ENCODE measurements at places on chromosomes 6 and 20.

DNA sequence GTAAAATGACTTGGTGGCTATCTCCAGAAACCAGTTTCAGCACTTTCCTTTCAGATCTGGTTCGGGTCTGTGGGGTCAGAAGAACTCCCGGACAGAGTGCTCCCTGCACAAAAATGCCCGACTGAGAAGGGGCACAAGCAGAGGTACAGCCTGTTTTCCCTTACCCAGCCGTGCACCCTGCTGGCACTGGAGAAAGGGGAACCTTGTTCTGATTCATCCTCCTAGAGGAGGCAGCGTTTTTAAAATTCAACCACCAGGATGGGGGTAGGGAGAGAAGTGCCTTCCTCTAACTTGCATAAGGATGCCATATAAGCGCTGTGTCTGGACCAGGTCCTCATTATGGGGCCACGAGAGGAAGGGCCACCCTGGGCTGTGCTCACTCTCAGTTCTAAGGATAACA is 17.6 kb downstream of the RIMS4 start:
- no peak for DNase-seq

DNA sequence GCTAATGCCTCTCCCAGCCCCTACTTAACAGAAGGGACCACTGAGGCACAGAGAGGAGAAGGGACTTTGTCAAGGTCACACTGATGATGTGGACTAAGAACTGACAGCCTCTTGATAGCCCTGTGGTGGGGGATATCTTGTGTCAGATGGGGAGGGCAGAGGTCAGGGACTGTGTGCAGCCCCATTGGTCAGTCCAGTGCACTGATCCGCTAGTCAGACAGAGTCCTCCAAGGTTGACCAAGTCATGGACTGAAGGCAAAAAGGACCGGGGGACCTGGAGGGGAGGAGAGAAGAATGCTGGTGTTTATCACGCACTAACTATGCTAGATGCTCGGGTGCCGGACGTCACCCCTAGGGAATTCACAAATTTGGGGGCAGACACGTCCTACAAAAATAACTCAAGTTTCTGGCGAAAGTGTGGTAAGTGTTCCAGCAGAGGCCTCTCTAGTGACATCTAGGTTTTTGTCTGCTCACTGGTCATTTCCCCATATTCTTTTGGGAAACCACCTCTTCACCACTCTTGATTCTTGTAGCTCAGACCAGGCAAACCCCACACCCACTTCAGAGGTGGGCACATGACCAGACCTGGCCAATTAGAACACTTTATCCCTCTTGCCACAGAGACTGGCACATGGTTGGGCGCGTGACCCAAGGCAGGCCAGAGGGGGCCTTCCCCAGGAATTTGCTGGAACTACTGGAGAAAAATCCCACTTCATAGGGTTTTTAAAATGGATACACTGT is 21.0 kb downstream of the TCF15 start:
- DNase-seq, result no peak

- DNase-seq, result no peak
Observed at GRCh38 chr6:35496841-35497570, at the start of gene TEAD3. Gene TEAD3, minus strand, starts transcription at chr6:35497079.

DNA sequence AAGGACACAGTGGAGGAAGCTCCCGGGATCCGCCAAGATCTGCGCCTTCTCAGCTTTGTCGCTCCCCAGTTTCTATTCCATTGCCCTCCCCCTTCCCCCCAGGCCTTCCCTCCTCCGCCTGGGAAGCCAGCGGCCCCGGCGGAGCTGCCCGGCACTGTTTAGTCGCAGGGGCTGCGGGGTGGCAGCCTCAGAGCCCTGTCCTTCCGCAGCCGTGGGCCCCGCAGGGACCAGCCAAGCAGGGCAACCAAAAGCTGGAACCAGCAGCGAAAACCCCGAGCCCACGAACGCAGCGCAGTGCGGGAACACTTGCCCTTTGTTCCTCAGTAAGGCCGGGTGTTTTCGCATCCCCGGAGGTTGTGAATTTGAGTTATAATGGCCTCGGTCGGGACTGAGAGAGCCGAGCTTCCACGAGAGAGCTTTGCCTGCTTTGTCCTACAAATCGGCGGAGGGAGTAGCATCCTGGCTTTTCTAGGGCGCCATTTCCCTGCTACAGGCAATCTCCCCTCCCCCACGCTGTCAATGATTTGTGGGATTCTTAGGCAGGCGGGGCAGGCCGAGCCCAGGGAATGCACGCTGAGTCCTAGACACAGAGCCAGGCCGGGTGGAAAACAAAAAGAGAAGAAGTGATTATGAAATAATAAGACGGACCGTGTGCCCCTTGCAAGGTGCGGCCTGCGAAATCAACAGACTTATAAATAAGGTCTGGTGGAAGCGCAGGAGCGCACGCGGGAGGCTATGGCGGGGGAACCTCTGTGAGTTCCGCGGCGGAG is 4.0 kb upstream of the TUBB2B start:
- peak; percentile 80 for DNase-seq
